ENCODE measurements at places on chromosomes 3 and 15. TPM values are rescaled to one million over a fixed set of nuclear protein-coding genes. Genes with fewer than 3 reads are reported as not detected.

The ENTPD3 gene
- not detected for total RNA-seq

The IL20RB gene
- total RNA-seq = 1.2 TPM

The PTX3 gene
- total RNA-seq = not detected

The FAM107A gene
- total RNA-seq = not detected

The SKOR1 gene
- 0.06 TPM for total RNA-seq

The CCDC39 gene
- not detected for total RNA-seq

The NEK11 gene
- 1.7 TPM for total RNA-seq

The TRIM42 gene
- not detected for total RNA-seq

The SLC9A9 gene
- total RNA-seq = 1.0 TPM

The EPHA6 gene
- not detected for total RNA-seq

The PARP3 gene
- total RNA-seq = 9.7 TPM

The ANKRD34C gene
- total RNA-seq = not detected

The MCF2L2 gene
- total RNA-seq = 3.0 TPM

The CEMIP gene
- not detected for total RNA-seq

The GOLGA6B gene
- total RNA-seq = not detected

The NISCH gene
- total RNA-seq = 60.7 TPM

The HAPLN3 gene
- 30.3 TPM for total RNA-seq

The EPHB3 gene
- total RNA-seq = not detected

The MORC1 gene
- total RNA-seq = not detected

The TM6SF1 gene
- 2.1 TPM for total RNA-seq

The RHCG gene
- not detected for total RNA-seq

The SERINC4 gene
- total RNA-seq = 0.11 TPM

The ALDH1A3 gene
- not detected for total RNA-seq

The ROBO2 gene
- total RNA-seq = not detected

The THSD4 gene
- not detected for total RNA-seq

The ZNF385D gene
- total RNA-seq = not detected

The CD80 gene
- 13.8 TPM for total RNA-seq

The PPP1R14D gene
- total RNA-seq = not detected

The ITIH1 gene
- not detected for total RNA-seq
